HEK293T (cell line): ENCODE measurements at places on chromosomes 16 and 17.

DNA sequence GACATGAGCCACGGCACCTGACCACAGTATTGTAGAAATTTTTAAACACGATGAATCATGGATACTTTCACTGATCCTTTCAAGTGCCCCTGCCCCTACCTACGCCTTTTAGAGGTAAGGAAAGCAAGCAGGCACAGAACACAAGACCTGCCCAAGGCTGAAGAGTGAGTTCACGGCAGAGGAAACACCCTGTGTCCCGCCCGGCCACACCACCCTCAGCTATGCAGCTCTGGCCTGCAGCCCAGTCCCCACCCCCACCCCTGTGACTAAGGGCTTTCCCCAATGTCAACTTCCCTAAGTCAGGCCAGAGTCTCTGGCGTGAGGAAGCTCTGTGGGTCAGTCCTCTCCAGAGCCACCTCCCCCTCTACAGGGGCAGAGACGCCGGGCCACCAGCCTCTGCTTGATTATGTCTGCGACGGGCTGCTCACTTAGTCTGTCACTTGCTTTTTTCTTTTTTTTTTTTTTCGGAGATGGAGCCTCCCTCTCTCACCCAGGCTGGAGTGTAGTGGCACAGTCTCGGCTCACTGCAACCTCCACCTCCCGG lies 8.4 kb downstream of the SLC16A5 start:
- no peak for DNase-seq

DNA sequence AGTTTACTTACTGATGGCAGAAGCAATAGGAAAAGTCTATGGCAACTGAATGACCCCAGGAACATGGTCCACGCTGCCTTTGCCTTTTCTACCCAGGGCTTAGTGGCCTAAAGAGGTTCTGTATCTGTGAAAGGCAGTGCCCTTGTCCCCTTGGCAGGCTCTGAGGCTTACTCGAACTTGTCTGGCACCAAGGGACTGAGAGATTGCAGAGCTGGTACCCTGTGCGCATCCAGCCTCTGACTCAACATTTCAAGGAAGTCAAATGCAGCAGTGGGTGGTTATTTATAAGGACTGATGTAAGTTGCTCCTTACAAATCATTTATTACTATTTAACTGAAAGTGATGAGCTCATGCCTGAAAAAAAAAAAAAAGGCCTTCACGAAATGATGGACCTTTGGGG lies 299.9 kb upstream of the MYOCD start:
- DNase-seq, result no peak

- no peak for DNase-seq
Observed at GRCh38 chr17:57522042-57523005, 222.8 kb downstream of the CCDC182 start.

DNA sequence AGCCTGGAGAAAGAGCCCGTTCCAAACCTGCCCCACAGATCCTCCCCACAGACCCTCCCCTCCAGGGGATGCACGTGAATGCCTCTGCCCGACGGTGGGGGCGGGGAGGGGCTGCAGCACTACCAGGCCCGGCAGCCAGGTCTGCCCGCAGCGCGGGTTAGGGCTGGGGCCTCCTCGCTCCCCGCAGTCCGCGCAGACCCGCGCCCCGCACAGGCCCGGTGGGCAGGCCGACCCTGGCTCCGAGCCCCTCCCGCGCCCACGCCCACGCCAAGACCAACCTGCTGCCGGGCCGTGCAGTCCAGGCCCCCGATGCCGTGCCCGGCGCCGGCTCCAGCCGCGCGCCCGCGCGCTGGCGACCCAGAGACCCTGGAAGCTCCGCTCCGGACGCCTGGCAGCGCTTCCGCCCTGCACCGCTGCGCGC lies at the start of gene RPUSD1:
TSS of gene RPUSD1 (minus strand) at position 404 of the 421 bp plus-strand sequence. CDS start 644 bp downstream, outside the sequence.
- DNase-seq, result no peak

DNA sequence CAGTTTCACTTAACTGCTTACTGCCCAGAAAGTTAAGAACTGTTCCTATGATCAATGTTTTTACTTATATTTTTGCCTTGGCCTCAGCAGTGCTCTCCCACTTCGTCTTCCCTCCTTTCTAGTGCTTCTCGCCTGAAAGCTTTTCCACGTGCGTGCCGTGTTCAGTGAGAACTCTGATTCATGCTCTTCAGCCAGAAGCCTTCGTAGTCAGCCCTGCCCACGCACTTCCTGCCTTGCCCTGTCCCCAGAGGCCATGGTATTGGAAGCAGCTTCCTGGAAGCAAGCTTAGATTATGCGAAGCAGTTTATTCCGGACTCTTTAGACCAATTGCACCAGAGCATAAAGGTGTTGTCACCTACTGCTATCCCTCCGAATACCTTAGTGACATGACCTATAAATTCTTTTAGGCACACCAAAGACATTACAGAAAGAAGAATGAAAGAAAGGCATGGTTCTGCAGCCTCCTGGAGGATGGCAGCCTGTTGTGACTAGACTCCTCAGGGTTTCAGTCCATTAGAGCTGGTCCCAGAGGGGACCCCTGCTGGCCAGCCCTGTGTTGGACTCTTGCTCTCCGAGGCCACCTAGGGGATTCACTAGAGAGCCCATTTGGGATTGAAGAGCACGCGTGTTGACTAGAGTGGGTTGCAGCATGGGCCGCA lies 105.2 kb downstream of the RPTOR start:
- DNase-seq, result peak; percentile 67

DNA sequence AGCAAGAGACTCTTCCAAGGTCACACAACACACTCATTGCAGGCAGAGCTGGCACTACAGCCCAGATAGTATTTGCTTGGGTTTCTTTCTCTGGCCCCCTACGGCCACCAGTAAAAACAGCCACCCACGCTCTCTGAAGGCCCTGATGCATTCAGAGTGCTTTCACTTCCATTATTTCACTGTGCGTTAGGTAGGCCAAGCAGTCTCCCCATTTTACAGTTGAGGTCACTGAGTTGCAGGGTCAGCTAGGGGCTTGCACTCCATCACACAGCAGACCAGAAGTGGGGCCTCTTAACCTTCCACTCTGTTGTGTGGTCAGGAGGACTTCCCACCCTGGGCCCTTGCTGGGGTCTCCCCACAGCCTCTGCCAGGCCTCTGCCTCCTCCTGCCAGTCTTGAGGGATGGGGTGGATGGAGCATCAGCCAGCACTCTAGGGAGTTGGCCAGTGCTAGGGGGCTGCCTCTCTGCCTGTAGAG lies 2.5 kb downstream of the TBX21 start:
- no peak for DNase-seq

GRCh38 chr16:8611886-8612600 lies 9.5 kb upstream of the METTL22 start:
- no peak for DNase-seq

- DNase-seq, result no peak
Observed at GRCh38 chr17:43845766-43846165, 1.2 kb upstream of the CD300LG start.

DNA sequence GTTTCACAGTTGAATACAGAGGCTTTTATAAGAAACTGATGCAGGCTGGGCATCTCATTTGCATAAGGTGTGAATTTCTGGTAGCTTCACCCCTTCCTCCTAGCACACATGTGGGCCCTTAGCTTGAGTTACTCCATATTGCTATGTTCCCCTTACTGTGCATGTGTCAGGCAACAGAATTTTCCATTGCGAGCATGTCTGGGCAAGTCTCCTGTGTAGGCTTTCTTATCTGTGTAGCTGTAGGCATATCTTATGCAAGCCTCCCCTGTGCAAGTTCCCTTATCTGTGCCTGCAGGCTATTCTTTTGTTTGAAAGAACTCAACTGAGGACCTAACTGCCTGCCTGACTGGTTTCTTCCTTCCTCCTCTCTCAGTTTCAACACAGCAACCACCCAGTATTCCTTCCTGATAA lies 597.4 kb upstream of the CDH5 start:
- no peak for DNase-seq

DNA sequence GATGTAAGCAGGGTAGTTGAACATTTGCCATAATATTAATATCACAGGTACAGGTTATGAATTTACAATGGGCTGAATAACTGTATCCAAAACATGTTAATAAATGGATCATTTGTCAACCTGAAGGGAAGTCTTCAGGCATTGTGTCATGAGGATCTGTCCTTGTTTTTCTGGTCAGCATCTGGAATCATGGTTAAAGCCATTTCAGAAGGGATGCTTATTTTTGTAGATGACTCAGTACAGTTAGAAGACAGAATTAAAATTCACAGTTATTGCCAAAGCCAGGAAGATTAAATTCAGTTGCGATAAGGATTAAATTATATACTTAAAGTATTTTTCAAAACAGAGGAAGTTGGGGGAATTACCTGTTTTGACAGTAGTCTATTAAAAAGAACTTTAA lies 8.0 kb downstream of the PSMD11 start:
- no peak for DNase-seq
